ENCODE measurements at places on chromosomes 7 and 10.

GRCh38 chr10:99832439-99832838 is 50.0 kb downstream of the ABCC2 start:
- no peak for DNase-seq

GRCh38 chr10:89346405-89347254 is 18.8 kb downstream of the IFIT3 start:
- DNase-seq = no peak

GRCh38 chr10:132726194-132726593 is 59.8 kb downstream of the NKX6-2 start:
- no peak for DNase-seq

- DNase-seq = no peak
These were observed 280.3 kb downstream of the AUTS2 start for GRCh38 chr7:69878591-69878990.

DNA sequence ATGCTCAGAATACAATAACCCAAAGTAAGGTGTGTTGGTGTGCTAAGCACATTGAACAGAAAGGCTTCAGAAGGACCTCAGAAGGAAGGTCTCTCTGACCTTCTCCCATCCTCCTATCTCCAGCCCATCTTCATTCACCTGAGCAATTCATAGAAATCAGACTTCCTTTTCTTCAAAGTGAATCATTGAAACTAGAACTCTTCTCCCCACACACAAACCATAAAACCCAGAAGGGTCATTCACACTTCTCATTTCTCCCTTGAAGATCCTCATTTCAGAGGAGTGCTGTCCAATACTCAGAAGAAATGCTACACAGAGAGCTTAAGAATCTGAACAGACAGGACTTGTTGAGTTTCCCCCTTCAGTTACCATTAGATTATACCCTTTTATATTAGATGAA is 89.5 kb downstream of the VWDE start:
- DNase-seq = no peak

GRCh38 chr10:122140941-122141623 is 130.0 kb upstream of the BTBD16 start:
- DNase-seq = no peak

DNA sequence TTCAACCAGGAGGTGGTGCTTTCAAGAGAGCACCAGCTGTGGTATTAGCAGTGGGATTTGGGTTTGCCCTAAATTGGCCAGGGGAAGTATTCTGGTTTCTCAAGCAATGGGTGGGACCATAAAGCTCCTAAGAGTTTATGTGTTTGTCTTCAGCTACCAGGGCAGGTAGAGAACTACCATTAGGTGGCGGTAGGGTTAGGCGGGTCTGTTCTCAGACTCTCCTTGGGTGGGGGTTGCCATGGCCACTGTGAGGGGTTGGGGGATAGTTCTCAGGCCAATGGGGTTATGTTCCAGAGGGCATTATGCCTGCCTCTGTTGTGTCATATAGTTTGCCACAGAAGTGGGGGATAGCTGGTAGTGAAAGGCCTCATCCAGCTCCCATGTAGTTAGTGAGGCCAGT is 47.7 kb upstream of the BICC1 start:
- DNase-seq = no peak

- DNase-seq = no peak
These were observed 111.2 kb upstream of the BET1 start for GRCh38 chr7:94115316-94115715.

GRCh38 chr10:130429809-130430208 is 293.6 kb downstream of the GLRX3 start:
- DNase-seq = no peak

DNA sequence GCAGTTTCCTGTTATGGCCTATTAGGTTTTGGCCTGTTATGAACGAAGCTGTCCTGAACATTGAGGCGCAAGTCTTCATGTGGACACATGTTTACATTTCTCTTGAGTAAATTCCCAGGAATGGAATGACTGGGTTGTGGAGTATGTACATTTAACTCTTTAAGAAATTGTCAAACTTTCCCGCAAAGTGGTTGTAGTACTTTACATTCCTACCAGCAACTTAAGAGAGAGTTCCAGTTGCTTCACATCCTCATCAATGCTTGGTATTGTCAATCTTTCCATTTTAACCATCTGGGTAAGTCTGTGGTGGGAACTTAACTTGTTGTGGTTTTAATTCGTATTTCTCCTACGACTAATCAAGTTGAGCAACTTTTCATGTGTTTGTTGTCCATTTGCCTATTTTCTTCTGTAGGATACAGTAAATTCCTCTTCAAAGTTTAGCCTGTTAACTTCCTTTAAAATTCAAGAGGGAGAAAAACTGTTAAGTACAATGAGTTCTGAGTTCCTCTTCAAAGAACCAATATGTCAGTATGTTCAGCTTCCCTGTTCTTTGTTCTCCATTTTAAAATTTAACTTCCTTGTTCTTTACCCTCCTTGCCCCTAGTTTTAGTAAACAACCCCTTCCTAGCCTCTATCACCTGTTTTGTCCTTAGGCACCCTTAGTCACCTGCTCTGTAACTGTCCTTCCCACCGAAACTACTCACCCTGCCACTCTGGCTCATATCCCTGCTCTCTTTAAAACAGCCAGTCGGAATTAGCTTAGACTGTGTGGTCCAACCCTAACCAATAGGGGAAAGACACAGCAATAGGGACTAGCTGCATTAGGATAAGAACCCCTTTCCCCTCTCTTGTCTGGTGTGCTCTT is 74.0 kb downstream of the FAM241B start:
- no peak for DNase-seq

DNA sequence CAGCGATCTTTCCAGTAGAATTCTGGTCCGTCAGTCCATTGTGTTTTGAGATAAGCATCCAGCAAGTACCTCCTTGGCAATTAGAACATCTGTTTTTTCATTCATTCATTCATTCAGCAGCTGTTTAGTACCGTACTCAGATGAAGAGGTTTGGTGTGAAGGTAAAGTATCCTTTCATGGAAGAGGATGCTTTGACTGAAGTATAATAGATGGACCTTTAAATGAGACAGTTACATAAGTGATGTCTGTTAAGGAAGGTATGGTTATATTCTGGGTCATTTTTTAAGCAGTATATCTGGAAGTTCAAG is 1.2 kb downstream of the MAPK8 start:
- no peak for DNase-seq

DNA sequence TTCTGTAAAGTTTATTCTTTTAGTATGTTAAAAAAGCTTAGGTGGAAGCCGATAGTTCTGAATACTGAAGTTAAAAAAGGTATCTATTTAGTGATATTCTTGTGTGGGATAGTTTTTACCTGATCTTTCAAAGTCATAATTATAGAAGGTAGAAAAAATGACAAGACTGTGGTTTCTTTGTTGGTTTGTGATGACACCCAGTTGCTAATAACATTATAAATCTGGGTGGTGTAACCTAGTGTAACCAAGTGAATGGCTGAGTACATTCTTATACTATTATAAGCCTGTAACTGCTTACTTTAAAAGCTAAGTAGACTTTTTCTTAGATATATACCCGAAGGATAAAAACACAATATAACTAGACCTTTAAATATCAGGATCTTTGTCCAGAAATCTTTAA is 2.3 kb downstream of the CDK13 start:
- no peak for DNase-seq

DNA sequence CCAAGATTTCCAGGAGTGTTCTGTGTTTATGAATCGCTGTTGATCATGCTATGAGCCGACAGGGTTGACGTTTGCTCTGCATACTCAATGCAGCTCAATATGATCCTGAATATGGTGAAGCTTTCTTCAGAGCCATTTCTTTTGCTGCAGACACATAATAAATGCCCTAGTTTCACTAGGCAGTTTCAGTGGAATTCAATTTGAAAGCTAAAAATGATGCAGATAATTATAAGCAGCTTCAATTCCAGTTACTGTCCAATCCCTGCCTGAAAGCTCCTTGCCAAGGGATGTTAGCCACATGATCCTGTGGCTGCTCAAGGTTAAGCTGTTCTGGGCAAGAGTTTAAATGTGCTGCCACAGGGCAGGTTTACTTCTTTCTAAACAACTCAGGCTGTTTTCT is 805.6 kb downstream of the NRG3 start:
- no peak for DNase-seq

DNA sequence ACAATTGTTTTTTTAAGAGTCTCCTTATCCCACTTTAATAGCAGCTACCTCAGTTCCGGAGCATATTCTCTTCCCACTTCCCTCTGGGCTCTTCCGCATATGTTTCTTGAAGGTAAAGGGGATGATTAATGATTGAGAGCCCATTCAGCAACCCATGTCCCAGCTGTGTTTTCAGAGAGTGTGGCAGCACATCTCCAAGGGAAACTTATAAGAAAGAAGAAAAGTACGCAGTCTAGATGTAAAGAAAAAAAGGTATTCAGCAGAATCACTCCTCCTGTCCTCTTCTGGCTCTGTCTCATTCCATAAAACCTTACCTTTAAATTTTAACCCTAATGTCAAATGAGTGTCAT is 9.7 kb upstream of the ANKRD7 start:
- DNase-seq = no peak

DNA sequence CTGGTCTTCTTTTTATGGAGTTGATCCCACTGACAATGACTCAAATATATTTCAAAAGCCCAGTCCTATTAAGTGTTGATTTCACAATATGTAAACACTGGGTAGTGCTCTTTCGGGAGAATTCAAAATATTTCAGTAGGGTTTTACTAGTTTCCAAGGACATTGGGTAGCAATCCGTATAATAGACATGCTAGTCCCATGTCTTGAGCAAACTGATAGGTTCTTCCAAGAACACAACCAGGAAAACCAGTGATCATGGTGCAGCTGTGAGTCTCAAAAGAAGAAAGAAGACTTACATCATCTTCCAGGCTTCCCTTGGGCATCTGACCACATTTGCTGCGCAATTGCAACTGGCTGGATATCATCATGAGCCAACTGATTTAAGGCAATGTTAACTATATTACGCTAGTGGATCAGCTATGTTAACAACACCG is 59.3 kb upstream of the APBB1IP start:
- no peak for DNase-seq

DNA sequence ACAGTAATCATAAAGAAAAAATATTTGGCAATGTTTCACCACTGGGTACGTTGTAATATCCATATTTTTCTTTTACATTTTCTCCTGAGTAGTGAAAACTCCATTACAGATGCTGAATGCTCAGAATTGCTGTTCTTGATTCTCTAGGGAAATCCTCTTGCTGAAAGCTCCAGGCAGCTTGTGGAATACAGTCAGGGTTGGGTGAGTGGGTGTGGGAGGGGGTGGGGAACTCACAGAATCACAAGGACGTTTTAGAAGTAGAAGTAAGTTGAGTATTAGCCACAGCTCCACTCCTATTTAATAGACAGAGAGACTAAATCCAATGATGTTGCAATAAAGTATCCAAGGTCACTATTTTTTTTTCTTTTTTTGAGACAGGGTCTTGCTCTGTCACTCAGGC is 1270.9 kb downstream of the TYW1 start:
- no peak for DNase-seq

GRCh38 chr10:77513781-77514331 is 123.8 kb downstream of the KCNMA1 start:
- DNase-seq = no peak

- DNase-seq = no peak
These were observed 83.8 kb downstream of the ABCA13 start for GRCh38 chr7:48255046-48255445.

DNA sequence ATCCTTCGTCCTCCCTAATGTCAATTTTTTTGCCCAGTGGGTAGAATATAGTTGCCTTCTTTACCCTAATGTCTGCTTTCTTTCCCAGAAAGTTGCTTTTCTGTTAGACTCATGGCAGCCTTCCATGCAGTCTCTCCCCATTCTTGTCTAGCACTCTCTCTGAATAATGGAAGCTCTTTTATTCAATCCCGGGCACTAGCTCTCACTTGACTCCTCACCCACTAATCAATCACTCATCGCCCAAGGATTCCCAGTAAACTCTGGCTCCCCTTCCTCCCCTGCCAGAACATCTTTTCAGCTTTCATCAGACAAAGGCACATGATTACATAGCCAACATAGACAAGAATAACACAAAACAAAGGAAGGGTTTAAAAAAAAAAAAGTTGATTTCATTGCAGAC is 100.2 kb upstream of the RELN start:
- DNase-seq = no peak

DNA sequence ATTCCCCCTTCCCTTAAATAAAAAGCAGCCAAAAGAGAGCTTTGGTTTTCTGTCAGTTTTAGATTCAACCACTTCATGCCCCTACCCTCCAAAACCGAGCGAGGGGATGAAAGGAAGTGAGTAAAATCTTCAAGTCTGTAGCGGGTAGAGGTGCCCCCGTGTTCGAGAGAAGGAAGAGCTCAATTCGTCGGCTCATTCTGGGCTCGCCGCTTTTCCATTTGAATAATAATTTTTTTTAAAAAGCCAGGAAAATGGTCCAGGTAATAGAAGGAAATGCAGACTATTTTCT is 436.2 kb upstream of the GALNT17 start:
- DNase-seq = no peak

DNA sequence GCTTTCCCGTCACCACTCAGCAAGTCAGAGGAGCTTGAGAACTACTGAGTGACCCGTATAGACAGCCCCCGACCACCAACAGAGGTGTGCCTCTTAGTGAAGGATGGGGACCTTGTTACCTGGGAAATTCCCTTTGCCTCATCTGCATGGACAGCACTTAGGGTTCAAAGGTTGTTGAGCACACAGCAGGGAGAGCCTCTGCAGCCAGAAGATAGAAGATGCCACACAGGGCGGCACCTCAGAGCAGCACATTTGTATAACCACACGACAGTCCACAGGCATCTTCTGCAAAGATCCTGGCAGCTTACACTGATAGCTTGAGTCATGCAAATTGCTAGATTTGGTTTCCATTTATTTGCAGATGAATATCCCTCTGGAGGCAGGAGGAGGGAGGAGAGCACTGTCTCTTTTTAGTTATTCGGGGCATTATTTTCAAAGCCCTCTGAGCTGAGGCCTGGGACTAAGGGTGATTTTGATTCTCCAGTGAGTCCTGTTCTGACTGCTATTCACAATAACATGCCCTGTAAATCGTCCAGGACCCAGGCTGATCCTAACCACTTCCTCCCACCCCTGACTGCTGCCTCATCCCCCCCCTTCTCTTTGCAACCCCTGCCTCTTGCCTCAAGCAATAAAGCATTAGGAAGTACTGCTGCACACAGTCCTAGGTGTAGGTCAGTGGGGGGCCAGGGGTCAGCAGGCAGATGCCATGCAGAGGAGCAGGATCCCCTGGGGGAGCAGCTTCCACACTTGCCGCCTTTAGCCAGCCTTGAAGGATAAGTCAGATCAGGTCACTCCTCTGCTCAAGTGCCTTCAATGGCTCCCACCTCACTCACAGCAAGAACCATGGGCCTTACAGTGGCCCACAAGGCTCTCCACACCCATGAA is 24.6 kb upstream of the INMT start:
- no peak for DNase-seq

DNA sequence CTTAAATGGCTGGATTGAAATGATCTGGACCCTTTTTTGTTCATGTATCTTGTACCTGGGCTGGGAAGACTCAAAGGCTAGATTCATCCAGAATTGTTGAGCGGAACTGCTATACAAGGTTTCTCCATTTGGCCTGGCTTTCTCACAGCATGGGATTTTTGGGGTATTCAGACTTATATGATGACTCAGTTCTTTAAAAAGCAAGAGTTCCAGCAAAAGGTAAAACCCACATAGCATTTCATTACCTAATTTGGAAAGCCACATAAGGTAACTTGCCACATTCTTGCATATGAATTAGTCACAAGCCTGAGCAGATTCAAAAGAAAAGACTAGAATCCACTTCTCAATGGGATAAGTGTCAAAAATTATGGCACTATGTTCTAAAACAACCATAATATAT is 137.4 kb downstream of the HGF start:
- no peak for DNase-seq
